Hematopoietic multipotent progenitor cell (in vitro differentiated cells): ENCODE measurements at places on chromosomes 11 and 22. TPM values are rescaled to one million over a fixed set of nuclear protein-coding genes. Genes with fewer than 3 reads are reported as not detected.

- DNase-seq = no peak
Measured at GRCh38 chr11:1033016-1033798, 3.3 kb downstream of the MUC6 start.

GRCh38 chr11:35650467-35650866 lies 12.1 kb upstream of the TRIM44 start:
- DNase-seq = no peak

DNA sequence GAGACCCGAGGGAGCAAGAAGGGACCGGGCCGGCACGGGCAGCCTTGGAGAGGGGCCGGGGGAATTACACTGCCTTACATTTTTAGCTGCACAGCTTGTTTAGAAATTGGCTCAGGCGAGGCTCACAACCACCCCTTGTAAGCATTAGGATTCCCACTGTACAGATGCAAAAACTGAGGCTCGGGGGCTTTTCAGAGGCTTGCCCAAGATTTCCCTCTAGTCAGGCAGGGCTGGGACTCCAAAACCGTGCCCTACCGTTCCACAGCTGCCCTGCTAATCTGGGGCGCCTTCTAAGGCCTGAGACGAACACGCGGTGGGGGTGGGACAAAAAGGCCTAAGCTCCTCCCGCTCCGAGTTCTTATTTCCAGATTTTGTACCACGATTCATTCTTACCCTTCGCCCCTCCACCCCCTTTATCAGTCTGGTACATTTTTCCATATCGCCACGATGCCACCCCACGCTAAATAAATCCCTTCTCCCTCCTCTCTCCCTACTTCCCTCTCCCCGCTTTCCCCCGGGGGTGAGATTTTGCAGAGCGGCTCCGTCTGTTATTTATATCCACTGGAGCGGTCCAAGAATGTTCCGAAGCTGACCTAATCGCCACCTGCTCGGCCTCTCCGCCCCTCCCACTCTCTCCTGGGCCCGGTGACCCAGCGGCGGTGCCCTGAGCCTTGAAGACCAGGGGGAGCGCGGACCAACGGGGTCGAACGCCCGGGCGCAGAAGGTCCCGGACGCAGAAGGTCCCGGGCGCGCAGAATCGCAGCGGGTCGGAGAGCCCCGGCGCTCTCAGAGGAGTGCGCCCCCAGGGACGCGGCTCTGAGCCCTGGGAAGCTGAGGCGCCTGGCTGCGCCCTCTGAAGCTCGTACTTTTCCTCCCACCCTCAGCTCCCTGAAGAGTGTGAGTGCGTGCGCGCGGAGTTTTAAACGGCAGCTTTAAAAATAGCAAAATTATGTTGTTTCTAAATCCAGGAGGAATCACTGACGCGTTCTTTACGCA lies 764 bp upstream of the PACSIN3 start:
- DNase-seq = no peak

DNA sequence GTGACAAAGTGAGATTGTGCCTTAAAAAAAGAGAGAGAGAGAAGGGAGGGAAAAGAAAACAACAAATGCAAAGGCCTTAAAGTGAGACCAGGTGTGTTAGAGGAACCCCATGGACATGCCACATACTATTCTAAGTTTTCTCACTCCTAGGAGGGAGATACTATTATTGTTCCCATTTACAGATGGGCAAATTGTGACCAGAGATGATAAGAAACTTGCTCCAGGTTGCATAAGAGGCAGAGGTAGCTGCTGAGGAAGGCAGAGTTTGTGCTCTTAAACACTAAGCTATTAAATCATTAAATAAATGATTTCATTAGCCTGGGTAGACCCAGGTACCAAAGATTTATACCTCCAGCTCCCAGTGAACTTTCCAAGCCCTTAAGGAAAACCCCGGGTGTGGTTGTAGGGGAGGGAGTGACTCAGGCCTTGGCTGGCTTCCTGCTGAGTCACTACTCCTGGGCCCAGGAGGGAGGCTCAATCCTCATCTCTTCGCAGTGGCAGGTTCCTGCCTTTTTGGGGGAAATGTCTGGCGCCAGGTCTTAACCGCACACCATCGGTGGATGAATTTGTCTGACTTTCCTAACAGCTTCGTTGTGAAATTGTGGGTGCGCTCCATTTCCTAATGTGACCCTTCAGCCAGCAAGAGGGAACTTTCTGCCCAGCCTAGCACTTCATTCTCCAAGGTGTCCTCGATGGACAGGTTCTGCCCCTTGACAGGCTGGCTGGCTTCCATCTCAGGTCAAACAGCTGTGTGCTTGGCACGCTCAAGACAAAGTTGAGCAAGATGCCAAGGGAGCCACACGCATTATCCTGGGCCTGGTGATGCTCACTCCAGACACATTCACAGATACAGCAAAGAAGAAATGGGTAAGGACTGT lies 33.4 kb upstream of the PTPRJ start:
- peak; percentile 89 for DNase-seq

- DNase-seq = no peak
Measured at GRCh38 chr11:607020-607780, 8.6 kb downstream of the IRF7 start.

- no peak for DNase-seq
Measured at GRCh38 chr11:69880041-69880825, 61.0 kb upstream of the FGF3 start.

GRCh38 chr22:19836512-19836911 lies 18.2 kb downstream of the GNB1L start:
- no peak for DNase-seq

The WNT7B gene
- under 0.01 TPM for total RNA-seq

The RAB38 gene
- 10.2 TPM for total RNA-seq

The CYTH4 gene
- 65.7 TPM for total RNA-seq

The TUBA8 gene
- 2.4 TPM for total RNA-seq

The SUSD2 gene
- total RNA-seq = 0.81 TPM

The CTTN gene
- total RNA-seq = 1.3 TPM
